Endothelial cell of umbilical vein (primary cell): ENCODE measurements at places on chromosomes 13 and 19. TPM values are rescaled to one million over a fixed set of nuclear protein-coding genes. Genes with fewer than 3 reads are reported as not detected.

DNA sequence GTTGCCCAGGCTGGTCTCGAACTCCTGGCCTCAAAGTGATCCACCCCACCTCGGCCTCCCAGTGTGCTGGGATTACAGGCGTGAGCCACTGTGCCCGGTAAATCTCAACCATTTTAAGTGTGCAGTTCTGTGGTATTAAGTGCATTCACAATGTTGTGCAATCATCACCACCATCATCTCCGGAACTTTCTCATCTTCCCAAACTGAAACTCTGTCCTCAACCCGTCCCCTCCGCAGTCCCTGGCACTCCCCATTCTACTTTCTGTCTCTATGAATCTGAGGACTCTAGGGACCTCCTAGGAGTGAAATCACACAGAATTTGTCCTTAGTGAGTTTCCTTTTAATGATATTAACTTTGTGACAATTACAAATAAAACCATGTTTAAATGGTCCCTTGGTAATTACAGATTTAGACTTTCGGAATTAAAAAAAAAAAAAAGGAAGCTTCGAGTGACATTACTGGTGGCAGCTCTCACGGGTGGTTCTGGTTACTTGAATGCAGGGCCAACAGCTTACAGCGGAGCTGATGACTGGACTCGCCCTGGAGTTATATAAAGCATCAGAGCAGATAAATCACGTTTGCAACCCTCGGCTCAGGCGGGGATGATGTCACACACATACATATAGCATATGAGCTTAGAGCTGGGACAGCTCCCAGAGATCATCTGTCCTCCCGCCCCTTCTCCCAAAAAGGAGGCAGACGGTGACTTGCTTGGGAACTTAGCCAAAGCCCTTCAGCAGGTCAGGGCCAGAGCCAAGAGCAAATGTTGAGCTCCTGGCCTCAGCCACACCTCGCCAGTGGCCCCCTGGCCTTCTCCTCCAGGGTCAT is 89.8 kb downstream of the ZNF557 start:
- no peak for DNase-seq

DNA sequence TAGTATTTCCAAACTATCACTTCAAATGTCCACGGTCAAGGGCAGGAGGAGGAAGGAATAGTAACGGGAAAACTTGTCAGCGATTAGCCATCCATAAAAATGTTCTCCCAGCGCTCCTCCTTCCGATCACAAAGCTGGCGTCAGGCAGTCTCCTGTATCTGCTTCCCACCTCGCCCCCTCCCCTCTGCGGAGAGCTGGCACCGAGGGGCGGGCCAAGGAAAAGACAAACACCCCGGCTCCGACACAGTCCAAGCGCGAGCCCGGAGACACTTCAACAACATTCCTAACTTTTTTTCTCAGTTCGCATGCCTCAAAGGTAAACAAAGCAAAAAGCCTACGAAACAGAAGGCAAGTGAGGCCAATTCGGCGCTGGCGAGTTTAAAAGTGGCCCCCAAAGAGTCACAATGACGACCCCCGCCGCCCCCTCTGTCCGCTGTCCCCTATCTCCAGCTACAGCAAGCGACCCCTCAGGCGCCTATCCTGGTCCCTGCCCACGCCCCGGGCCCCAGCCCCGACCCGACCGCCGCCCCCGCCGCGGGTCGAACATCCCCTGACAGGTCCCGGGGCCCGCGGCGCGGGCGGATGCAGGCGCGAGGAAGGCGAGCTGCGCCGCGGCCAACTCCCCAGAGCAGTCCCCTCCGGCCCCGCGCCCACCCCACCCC is 736 bp downstream of the SMAD9 start:
- DNase-seq = no peak

DNA sequence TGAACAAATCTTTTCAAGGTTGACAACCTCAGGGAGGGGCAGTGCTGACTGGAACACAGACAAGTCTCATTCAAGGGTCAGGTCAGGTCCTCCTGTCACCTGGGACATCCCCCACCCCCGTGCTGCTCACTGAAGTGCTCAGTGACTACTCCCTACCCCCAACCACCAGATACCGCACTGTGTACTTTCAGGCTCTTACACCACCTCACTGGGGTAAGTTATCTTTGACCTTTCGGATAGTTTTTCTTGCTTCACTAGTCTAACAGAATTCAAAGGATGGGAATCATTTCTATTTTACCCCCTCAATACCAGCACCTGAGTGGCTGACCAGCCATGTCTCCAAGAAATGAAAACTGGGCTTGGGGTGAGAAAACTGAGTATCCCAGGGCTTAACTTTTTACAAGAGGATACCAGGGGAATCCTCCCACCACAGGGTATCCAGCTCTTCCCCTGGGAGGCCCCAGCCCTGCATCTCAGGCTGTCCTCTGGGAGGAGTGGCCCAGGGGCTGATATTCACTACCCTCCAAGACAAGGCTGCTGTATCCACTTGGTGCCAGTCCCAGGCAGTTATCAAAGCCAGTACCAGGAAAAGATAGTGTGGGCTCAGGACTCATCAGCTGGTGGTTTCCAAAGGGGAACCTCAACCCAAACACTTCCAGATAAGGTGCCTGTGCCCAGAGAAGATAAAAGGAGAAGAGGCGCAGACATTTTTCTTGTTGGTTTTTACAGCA is 2.1 kb downstream of the ZNF563 start:
- no peak for DNase-seq

The ZNF681 gene
- 0.07 and 0.08 TPM in 2 replicates for polyA plus RNA-seq

The FCAR gene
- not detected in 2 replicates for polyA plus RNA-seq

The LILRB4 gene
- not detected in 2 replicates for polyA plus RNA-seq

DNA sequence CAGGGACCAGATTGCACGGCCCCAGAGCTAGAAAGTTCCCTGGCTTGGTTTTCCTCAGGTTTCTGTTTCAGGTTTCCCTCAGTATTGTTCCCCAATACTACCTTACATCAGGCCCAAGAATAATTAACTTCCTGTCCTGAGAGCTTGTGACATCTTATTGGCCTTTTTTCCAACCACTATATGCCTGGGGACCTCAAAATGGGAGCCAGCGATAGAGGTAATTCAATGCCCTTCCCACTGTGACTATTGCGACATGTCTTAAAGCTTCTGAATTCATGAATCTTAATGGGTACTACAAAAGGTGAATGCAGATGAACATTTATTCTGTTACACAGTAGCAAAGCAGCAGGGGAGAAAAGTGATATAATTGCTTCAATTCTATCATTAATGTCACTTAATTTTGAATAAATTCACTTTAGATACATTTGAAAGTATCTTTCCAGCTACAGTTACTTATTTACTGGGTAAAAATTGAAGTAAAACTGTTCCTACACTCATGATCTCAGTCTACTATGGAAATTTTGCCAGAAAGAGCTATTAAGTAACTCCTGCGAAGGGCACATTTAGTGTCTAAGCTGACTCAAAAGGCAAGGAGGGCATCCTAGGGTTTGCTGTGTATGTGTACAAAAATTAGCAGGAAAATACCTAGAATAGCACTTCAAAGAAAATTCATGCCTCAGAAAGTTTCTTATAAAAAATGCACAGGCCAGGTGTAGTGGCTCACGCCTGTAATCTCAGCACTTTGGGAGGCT is 4.1 kb downstream of the CRYL1 start:
- no peak for DNase-seq

The GPR12 gene
- not detected in 2 replicates for polyA plus RNA-seq

The ZNF208 gene
- polyA plus RNA-seq = not detected in 2 replicates

GRCh38 chr13:42112864-42113263 is 64.4 kb downstream of the DGKH start:
- DNase-seq = no peak
